Activated CD4-positive, alpha-beta T cell treated with anti-CD3 and anti-CD28 coated beads for 36 hours (primary cell): ENCODE measurements at places on chromosomes 3 and 15.
A peak's percentile ranks its signal among the peaks of the same experiment; 100 is the strongest.

GRCh38 chr3:126372413-126373145, 15.4 kb upstream of the KLF15 start:
- no peak for DNase-seq

DNA sequence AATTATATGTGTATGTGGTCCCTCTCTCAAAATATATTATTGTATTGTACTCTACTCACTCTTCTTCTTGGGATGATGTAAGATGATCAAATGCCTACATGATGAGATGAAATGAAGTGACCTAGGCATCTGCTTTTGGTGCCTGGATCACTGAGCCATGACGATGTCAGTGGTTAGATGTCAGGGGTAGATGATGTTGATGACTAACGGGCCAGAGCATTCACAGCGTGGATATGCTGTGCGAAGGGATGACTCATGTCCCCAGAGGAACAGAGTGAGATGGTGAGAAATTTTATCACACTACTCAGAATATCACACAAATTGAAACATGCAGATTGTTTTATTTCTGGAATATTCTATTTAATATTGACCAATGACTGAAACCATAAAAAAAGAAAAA, 233.9 kb upstream of the CADM2 start:
- no peak for DNase-seq

DNA sequence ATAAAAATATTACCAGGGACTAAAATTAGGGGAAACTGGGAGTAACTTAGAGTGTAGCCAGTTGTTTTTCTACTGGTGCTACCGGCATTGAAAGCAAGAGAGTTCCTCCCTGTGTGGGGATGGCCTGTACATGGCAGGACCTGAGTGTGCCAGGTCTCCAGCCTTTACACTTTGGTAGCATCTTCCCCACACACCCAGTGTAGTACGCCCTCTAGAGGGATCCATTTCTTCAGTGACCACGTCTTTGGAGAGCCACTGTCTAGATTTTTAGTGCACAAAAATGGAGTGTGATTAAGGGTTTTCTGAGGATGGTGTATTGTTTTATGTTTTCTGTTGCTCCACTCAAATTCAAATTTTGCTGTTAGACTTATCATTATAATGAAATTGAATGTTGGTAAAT, 507.0 kb upstream of the TPRG1 start:
- peak; percentile 27 for DNase-seq

- DNase-seq, result no peak
These were observed 1233.4 kb downstream of the ROBO2 start for GRCh38 chr3:78273326-78273725.

- DNase-seq, result no peak
These were observed 55.5 kb upstream of the ADAMTS9 start for GRCh38 chr3:64743156-64743886.

GRCh38 chr3:66486202-66486601, 14.6 kb downstream of the LRIG1 start:
- DNase-seq, result no peak

DNA sequence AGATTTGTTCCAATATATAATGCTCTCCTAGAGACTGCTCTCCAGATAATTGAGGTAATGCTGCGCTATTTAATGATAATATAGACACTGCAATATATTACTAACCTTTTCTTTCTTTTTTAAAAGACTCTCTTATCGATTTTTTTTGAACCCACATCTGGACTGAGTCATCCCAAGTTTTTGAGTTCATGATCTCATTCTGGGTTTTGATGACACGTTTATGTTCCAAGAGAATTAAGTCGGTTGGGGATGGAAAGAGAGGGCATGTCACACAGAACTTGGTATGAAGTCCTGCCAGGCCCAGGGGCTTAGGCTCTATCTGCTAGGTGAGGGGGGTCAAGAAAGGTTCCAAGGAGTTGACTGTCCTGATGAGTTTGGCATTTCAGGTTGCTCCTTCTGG, 431.1 kb downstream of the MFSD1 start:
- DNase-seq, result no peak

GRCh38 chr15:72200395-72201237, 3.0 kb upstream of the GRAMD2A start:
- DNase-seq, result peak; percentile 28

- no peak for DNase-seq
These were observed 173.9 kb downstream of the MEIS2 start for GRCh38 chr15:36926427-36926825.

DNA sequence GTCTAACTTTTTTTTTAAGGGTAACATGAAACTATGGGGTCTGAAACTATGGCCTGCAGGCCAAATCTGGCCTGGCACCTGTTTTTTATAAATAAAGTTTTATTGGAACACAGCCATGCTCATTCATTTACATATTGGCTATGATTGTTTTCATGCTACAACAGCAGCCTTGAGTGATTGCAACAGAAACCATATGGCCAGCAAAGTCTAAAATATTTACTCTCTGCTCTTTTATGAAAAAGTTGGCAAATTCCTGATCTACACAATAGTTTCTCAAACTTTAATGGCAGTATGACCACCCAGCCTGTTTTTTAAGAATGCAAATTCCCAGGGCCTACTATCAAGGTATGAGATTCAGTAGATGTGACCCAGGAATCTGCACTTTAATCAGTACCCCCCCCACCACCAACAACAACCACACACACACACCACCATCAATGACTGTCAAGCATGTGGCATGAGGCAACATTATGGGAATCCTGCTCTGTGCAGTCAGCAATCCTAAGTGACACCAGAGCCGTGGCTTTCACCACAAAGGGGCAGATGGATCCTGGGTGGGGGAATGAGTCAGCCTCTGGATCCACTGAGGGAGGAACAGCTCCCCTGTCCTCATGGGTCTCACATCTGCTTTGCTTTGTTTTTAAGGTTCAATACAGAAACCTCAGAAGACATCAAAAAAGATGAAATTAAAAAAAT, 142.8 kb downstream of the NTRK3 start:
- no peak for DNase-seq

DNA sequence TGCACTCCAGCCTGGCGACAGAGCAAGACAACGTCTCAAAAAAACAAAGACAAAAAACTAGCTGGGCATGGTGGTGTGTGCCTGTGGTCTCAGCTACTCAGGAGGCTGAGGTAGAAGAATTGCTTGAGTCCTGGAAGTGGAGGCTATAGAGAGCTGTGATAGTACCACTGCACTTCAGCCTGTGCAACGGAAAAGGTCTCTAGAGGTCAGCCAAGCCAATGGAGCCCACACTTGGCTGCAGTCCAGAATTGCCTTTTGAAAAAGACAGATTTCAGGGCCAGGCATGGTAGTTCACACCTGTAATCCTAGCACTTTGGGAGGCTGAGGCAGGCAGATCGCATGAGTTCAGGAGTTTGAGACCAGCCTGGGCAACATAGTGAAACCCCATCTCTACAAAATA, 8.4 kb upstream of the RBPMS2 start:
- no peak for DNase-seq

GRCh38 chr15:73737535-73737934, 15.6 kb downstream of the INSYN1 start:
- DNase-seq, result no peak

GRCh38 chr3:148953094-148953493, 38.2 kb upstream of the GYG1 start:
- DNase-seq, result no peak

DNA sequence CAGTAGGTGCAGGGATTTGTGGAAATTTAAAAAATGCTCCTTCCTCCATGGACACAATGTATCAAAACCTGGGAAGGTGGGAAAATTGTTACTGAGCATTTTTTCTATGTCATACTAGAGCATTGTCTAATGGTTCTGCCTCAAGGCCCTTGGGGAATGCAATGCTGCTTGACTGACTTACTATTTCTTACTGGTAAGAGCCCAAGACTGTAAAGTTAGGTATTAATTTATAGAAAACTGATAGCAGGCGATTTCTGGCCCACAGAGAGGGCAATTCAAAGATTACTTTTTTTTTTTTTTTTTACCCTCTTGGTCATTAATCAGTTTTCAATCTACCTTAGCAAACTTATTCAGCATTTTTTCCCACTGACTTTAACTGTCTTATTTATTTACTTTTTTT, 38.5 kb upstream of the MRPL3 start:
- no peak for DNase-seq

DNA sequence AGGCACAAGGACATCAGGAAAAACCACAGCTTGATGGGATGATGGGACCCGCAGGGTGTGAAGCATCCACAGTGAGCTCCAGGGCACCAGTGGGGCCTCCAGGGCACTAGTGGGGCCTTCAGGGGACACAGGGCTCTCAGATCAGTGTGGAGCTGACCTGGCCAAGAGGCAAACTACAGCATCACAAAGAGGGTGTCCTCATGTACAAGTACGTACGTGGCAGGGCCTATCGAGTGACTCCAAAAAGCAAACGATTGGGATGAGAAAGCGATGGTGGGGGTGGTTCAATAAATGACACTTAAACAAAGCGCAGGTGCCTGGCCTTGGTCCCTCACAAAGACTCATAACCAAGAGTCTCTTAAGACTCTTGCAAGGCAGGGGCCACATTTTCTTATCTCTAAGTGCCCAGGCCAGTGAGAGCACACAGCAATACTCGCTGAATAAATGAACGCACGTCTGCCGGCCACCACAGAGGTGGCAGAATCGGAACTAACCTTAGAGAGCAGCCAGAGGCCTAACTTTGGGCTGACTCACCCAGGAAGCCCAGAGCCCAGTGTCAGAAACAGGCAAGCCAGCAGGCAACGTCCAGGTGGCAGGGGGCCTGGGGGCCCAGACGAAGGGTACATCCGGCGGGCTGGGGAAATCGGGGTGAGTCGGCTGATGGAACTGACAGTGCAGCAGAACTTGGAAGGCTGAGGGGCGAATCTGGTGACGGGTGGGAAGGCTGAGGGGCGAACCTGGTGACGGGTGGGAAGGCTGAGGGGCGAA, 8.7 kb downstream of the PCSK6 start:
- no peak for DNase-seq

DNA sequence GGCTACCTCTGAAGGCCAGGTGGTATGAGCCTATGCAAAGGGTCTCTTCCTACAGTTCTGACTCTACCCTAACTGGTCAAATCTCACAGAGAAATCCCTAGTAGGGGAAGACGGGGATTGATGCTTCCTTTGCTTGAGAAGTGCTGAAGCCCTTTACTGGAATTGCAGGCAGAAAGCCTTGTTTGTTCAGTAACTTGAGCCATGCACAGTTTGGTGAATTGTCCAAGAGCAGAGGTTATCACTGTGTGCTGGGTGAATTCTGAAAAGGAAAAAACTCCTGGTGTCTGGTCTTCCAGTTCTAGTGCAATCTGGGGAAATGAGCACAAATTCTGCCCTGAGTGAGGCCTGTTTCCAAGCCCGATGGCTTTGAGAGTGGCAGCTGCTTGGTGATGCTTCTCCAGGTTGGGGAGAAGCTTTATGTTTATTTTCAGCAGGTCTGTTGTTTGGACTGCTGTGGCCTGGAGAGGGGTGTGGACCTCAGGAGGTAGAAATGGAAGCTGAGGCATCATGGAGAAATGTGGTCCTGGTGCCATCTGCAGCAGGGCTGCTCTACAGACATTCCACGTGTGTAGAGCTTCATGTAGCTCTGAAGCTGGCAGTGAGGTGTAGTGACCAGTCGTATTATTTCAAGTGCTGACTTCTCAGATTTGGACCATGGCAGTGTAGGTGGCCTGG, 60.9 kb downstream of the ARNT2 start:
- DNase-seq, result no peak

- peak; percentile 82 for DNase-seq
These were observed 33.7 kb upstream of the CD47 start for GRCh38 chr3:108124337-108125152.

- DNase-seq, result no peak
These were observed 60.0 kb downstream of the NR1I2 start for GRCh38 chr3:119841808-119842471.

- DNase-seq, result no peak
These were observed 207.7 kb downstream of the ATP10A start for GRCh38 chr15:25655207-25655948.

GRCh38 chr15:100695048-100695447, 92.7 kb downstream of the ASB7 start:
- no peak for DNase-seq

DNA sequence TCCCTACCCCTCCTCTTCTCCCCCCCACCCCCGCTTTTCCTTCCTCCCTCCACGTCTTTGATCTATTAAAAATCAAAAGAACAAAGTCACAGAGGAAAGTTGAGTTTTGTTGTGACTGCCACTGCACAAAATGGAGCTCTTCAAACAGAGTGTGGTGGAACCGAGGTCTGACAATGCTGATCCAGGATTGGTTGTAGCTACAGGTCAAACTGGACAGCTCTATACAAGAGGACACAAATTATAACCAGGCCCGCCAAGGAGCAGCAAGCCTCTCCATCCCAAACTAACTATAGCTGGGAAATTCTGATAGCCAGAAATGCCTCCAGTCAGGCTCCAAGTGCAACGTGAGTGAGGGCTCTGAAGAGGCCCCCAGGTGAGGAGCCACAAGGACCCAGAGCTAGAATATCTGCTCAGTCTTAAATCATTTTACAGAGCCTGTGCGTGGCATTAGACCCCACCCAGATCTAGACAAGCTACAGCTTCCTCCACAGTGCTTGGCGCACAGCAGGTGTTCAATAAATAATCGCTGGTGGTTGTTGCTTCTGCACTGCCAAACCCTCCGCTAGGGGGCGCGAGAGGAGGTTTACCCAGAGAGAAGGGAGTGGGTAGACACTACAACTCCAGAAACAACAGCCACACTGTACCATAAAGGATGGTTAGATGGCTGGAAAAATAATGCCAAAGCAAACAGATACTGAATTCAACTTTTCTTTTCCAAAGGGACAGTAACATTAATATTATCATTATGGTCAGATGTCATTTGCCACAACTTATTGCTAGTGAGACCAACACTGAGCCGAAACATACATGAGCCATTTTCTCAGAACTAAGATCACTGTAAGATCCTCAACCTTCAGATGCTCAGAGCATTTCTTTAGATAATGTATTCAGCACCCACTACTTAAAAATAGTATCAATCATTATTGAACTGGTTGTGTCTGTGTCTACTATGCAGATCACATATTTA, 44.6 kb downstream of the ZIC4 start:
- DNase-seq, result peak; percentile 78

DNA sequence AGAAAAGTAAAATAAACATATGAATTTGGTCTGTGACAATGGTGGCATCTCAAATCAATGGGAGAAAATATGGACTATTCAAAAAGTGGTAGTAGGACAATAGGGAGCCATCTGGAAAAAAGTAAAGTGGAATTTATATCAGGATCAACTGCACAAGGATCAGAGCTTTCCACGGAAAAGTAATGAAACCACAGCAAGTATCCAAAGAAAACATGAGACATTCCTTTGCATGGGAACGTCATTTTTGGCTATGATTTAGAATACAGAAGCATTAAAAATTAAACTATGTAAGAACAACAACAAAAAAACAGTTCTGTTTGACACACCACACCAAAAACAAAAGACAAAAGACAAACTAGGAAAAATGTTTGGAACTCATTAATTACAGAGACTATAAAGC, 18.7 kb downstream of the CRBN start:
- DNase-seq, result no peak

DNA sequence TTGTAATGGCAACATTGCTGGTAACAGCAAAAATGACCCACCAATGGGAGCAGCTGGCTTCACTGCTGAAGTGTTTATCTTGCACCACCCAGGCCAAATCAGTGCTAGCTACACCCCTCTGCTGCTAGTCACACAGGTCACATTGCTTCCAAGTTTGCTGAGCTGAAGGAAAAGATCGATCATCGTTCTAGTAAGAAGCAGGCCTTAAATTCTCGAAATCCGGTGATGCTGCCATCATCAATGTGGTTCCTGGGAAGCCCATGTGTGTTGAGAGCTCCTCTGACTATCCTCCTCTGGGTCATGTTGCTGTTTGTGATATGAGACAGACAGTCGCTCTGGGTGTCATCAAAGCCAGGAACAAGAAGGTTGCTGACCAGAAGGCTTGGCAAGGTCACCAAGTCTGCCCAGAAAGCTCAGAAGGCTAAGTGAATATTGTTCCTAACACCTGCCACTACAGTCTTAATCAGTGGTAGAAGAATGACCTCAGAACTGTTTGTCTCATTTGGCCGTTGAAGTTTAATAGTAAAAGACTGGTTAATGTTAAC, 21.2 kb downstream of the TM4SF4 start:
- no peak for DNase-seq
